T-helper 22 cell (primary cell): ENCODE measurements at places on chromosomes 2 and 18.

- no peak for DNase-seq
Observed at GRCh38 chr2:10329580-10329879, 26.8 kb downstream of the HPCAL1 start.

- no peak for DNase-seq
Observed at GRCh38 chr18:7657050-7657449, 89.9 kb downstream of the PTPRM start.

DNA sequence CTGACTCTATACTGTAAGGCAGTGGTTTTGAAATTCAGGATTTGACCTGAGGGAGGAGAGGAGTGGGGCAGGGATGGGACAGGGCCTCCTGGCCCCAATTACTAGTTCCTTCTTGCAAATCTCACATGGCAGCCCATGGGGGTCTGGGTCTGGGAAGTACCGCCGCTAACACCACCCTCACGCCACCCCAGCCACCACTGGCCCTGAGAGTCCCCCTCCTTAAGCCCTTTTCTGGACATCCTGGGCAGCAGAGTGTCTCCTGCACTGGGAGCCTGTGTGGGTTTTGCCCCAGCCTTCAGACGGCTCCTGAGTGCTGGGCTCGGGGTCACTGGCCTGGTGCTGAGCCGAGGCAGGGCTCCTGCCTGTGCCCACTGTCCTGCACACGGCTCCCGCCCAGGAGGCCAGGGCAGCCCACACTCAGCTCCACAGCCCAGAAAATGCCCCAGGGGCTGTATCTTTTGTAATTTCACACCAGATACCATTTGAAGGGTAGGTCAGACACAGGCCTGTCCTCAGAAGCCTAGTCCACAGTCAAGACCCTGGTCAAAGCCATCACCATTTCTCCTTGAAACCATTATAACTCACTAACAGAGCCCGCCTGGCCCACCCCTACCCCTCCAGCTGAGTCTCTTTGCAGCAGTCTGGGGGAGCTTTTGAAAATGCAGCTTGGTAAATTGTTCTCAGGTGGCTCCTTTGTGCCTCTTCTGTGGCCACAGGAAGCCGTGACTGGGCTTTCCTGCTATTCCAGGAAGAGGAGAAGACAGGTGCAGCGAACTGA, 55.1 kb downstream of the CYP27C1 start:
- DNase-seq, result no peak

DNA sequence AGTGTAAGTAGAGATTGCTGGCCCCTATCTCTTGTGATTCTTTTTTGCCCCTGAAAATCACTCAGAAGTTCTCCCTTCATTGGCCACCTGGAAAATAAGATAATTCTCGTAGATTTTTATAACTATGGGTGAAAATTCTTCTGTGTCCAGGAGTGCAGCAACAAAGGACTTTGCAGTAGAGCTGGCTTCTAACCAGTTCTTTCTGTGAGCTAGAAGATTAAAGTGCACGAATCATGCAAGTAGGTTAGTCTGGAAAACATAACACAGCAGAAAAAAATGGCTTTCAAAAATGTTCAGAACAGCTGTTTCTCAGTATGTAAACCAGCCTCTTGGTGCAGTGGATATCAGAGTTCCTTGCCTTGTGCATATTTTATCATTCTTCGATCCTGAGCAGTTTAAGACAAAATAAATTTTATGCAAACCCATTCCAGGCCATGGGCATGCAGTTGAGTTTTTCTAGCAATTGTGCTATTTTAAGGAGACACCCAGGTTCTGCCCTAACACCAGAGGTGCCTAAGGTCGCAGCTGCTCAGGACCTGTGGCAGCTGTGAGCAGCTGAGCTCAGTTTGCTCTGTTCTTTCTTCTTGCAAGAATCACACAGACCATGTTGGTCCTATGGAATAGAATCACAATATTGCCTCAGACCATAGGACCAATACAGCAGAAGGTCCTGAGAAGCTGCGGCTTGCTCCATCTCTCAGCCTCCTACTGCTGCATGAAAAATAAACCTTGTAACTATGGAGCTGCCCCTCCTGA, 80.9 kb upstream of the BCL2L11 start:
- no peak for DNase-seq

DNA sequence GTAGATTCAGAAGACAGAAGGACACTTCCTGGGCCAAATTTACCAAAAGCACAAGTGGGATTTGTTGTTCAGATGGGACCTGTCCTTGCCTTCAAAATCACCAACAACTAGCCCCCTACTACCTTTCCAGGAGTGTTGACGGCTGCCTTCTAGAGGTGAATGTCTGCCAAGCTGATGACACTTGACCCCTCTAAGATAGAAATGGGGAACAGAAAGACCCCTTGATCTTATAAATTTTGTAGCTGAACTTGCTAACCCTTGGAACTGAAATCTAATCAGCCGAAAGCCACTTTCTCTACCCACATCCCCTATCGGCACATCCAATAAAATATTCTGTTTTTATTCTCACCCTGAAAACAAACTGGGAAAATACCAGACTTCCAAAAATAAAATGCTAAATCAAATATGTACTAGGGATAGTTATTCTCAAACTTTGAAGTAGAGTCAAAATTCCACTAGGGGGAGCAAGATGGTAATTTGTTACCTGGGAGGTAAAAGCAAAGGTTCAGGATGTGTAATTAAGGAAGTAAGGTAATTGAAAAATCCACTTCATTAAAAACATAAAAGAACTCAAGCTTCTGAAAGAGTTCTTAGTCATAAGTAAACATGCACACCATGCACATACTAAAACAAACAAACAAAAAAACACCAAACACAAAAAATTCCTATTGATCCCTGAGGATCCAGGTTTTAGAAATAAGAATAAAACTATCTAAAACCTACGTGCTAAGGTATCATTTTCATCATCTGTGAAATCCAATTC, 119.2 kb downstream of the ANKRD44 start:
- no peak for DNase-seq
